Stimulated activated CD4-positive, alpha-beta T cell treated with anti-CD3 and anti-CD28 coated beads, Interleukin-1b, Interleukin-23, amount 100 ng/mL, for 4 hours (primary cell): ENCODE measurements at places on chromosomes 7 and 10.

GRCh38 chr7:101880282-101881054 is 63.0 kb downstream of the CUX1 start:
- DNase-seq, result no peak

DNA sequence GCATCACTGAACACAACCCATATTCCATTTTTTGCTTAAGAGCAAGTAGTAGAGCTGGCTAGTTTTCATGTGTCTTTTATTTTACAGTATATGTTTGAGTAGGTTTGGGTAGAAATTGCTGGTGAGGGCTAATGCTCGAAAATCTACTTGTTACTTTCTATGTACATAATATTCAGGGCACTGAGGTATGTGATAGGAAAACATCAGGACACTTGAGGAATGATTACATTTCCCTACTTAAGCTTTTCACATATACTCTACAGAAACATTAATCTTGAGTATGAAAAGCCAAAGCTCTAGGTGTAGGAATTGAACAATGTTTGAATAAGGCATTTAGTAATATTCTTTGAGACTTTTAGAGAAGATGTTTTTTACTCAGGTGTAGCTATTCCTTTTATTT is 73.6 kb downstream of the POU6F2 start:
- DNase-seq, result no peak

DNA sequence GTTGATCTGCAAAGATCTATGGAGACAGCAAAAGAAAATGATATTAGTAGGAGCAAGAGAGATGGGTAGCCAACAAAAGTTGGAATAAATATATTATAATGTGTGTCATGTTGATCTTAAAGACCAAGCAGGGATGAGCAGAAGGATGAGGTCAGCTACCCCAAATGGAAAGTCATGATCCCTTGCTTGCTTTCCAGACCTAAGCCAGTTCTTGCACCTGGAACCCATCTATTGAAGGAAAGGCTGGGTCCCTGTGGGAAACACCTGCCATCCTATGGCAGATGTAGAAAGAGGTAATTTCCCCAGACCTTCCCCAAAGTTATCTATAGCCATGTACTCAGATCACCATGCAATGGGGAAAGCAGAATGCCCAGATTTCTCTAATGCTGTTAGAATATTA is 52.5 kb downstream of the LYZL2 start:
- no peak for DNase-seq

DNA sequence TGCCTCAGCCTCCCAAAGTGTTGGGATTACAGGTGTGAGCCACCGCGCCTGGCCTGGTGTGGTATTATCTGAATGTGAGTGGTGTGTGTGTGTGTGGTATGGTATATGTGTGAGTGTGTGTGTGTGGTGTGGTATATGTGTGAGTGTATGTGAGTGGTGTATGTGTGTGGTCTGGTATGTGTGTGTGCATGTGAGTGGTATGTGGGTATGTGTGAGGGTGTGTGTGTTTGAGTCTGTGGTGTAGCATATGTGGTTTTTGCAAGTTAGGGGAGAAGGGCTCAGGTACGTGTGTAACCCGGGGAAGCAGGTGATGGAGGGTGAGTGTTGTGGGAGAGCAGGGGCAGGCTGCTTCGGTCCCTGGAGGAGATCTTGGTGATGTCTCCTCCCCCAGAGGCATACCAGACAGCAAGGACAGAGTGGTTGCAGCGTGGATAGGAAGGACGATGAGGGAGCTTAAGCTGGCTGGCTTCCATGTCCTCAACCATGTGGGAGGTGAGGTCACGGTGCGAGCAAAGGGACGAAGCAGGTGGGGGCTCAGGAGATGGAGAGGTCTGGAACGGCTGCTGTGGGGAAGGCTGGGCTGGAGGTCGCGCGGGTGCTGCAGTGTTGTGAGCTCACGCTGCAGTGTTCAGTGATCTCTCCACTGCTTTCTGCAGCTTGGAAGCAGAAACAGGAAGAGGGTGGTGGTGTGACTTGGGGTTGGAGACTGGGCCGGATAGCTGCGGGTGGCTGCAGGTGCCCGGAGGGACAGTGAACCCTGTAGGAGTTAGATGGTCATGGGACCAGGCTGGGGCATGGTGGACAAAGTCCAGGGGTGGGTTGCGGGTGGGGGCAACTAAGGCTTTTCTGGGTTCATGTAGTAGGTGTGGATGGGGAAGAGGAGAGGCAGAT is 5.0 kb downstream of the ZYX start:
- no peak for DNase-seq

GRCh38 chr10:25666276-25666675 is 267.8 kb upstream of the MYO3A start:
- DNase-seq, result no peak

DNA sequence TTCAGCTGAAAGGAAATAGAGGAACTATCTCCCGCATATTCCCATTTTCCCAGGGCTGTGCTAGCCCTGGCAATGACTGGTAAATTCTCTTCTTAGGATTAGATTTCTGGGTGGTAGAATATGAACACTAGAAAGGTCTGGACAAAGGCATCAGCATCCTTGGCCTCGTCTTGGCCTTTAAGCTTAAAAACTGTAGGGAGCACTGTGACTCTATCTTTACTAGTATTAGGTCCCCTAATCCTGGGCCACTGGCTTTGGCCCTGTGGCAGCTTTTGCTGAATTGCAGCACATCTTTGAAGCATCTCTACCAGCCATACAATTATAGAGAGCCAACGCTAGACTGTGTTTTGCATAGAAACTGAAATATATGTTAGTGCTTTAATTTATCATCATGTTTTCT is 41.5 kb upstream of the EBLN1 start:
- no peak for DNase-seq

GRCh38 chr7:2866601-2867000 is 22.5 kb upstream of the GNA12 start:
- DNase-seq, result no peak

- no peak for DNase-seq
Measured at GRCh38 chr7:54933643-54934042, 85.2 kb upstream of the EGFR start.

DNA sequence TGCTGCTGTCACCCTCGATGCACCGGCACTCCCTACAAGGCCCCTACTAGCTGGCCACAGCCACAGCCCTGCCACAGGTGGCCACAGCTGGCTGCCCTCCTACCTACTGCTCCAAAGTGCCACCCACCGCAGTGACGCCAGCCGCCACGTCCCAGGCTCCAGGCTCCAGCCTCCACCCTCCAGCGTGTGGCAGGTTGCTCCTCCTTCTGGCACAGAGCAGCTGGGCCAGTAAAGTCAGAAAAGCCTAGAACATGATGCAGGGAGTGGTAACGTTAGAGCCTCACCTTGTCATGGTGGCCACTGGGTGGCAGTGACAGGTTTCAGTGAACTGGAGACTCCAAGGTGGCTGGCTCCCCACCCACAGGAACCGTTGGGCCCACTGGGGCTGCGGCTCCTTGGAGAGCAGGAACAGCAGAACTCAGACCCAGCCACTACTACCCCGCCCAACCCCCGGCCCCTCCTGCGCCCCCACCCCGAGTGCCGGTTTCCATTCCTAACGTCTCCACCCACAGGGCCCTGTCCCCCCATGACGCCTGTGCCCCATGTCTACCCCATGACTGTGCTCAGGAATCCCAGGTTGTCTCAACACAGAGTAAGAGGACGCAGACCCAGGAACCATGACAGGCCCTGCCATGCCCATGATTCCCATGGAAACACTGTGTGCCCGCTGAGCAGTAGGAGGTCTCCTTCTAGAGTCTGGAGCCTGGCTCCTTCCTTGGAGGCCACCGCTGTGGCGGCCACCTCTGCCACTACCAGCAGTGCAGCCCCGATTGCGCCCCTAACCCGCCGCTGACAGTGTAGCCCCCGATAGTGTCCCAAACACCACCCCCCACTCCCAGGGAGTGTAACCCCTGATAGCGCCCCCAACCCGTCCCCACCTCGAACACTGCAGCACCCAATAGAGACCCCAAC is 52.3 kb upstream of the ZNF33B start:
- no peak for DNase-seq

DNA sequence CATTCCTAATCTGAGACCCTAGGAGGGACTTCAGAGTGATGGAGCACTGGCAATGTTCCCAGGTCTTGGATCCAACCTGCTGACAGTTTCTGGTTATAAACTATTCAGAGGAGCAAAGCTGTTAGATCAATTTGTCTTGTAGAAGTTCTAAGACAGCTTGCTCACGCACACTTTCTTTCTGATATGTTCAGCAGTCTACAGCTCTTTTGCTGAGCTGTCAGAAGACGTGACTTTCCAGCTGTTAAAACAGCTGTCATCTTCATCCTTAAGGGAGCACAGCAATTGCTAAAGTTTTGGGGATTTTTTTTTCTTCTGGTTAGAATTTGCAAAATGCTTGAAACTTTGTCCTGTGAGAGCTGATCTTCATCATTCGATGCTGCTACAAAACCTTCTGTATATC is 823.1 kb downstream of the SORCS1 start:
- no peak for DNase-seq

DNA sequence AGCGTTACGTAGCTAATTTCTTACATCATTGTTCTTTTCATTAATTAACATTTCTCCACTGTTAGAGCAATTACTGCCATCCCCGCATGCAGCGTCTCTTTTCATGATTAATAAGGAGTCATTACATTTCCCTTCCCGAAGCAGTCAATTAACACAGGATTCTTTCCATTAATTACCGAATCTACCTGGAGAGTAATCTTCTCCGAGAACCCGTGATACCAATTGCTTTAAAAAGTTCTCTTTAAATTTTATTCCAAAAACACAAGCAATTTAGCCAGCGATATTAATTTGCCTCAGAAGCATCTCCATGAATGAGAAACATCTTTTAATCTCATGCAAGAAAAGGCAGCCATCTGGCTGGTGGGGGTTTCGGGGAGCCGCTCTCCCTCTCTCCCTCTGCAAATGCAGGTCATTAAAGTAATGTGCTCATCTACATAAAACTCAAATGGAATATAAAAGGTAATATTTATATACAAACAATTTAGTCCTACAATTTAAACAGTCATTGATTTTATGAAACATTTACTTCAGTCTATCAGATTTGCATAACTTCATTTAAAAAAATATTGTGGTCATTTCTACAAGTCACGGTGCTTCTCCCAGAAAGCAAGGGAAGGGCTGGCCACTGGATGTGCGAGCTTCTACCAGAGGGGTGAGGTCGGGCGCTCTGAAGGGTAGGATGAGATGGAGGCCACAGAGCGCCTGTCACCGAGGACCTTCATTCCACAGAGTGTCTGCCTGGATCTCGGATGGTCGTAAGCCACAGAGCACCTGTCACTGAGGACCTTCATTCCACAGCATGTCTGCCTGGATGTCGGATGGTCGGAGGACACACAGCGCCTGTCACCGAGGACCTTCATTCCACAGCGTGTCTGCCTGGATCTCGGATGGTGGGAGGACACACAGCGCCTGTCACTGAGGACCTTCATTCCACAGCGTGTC is 145.0 kb downstream of the WDR37 start:
- DNase-seq, result no peak

GRCh38 chr7:73888959-73889358 is 28.0 kb downstream of the TMEM270 start:
- no peak for DNase-seq

DNA sequence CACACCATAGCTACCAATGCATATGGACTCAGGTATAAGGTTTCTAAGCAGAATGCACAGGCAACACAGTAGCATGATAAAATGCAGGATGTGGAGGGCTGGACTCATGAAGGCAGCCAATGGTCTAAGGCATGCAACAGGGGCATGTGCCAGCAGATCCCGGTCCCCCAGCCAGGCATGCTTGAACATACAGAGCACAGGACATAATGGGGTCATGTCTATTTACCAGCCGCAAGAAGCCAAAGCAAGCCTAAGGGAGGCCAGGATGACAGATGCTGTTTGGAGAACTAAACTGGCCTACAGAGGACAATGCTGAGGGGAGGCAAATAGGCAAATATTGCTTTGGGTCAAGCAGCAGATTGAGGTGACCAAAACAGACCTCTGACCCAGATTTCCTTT is 60.0 kb upstream of the PDLIM1 start:
- DNase-seq, result no peak

GRCh38 chr10:68290736-68291135 is 41.1 kb upstream of the HNRNPH3 start:
- no peak for DNase-seq

GRCh38 chr10:36504758-36505157 is 620.6 kb upstream of the ANKRD30A start:
- DNase-seq, result no peak

DNA sequence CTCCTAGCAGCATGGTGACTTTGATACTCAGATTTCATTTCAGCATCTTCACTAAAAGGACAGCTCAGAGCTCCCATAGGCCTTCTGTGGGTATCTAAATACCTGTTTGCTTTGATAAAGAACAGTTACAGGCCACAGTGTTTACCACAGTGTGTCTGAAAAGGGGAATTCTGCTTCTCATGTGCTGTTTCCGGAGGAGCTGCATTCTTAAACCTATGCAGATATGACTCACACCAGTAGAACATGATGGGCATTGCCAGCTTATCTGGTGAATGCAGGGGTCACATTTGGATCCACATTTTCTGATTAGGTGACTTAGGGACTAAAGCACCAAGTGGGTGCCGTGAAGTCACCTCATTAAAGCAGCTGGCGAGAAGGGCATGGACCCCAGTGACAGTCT is 52.6 kb downstream of the TRRAP start:
- no peak for DNase-seq

DNA sequence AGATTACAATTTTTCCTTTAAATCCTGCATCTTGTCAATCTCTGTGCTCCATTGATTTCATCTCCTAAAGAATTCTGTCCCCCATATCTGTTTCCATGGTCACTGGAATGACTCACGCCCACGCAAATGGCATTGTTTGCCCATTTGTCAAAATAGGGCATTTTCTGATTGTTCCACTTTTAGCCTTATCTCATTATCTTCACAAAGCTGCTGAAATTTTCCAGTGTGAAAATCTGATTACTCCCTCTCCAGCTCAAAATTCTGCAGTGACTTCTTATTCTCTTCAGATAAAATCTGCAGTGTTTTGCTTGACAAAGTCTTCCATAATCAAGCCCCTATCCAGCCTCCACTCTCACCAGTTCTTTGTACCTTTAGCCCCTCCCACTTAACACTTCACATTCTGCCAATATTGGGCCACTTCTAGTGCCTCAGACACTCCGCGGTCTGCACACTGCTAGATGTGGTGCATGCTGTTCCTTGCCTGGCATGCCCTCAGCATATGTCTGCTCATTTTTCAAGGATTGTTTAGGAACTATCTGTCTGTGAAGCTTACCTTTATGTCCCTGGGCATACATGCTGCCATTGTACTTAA is 33.9 kb upstream of the CTTNBP2 start:
- no peak for DNase-seq

DNA sequence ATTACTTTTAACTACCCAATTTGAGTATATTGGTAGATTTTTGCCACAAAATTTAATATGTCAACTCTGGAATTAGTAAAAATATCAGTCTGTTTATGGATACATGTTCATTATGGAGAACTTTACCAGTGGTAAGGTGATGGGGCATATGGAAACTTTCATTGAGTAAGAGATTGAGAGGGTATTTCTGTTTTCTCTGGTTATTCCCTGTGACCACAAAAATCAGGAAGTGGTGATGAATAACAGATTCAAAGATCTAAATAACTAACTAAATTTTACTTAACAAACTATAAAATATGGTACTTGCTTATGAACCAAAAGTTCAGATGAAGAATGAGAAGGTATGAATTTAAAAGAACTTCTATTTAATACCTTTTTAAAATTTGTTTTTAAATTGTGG is 22.1 kb upstream of the STEAP4 start:
- no peak for DNase-seq

DNA sequence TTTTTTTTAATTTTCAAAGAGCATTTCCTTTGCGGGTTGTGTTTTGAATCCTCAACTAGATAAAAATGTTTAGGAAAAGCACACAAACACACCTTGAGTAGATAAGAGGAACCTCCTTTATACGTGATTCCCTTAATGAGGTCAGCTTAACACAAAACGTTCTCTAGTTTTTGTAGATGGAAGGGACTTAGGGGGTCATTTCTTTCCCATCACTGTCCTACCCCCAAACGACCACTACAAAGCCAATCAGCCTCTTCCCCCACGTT is 1.2 kb downstream of the SUV39H2 start:
- DNase-seq, result no peak
